ENCODE measurements at places on chromosomes 13 and 19.

GRCh38 chr19:49437231-49437630 is 4.1 kb downstream of the SLC17A7 start:
- DNase-seq: no peak

- DNase-seq: no peak
Observed at GRCh38 chr19:55208880-55209692, at the start of gene PTPRH. PTPRH (minus strand) TSS chr19:55209501; CDS start chr19:55209433, 68 bp downstream.

- DNase-seq: no peak
Observed at GRCh38 chr19:32876236-32876918, 6.8 kb upstream of the SLC7A9 start.

DNA sequence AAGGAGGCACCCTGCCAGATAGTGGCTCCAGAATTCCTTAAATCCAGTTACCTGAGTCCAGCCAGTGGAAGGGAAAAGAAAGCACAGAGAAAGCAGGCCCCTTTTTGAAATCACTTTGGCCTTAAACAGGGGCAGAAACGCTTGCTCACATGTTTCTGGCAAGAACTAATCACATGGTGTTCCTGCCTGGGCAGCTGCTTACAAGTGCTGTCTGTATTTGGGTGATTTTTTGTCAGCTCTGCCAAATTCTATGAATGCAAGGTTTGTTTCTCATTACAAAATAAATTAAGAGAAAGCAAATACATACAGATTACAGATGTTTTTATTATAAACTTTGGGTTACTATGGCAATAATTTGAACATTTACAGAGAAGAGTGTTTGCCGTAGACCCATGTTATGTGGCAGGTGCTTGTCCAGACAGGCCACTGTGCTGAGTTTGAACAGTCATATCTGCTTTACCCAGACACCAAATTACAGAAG is 1237.8 kb downstream of the SLITRK5 start:
- no peak for DNase-seq

DNA sequence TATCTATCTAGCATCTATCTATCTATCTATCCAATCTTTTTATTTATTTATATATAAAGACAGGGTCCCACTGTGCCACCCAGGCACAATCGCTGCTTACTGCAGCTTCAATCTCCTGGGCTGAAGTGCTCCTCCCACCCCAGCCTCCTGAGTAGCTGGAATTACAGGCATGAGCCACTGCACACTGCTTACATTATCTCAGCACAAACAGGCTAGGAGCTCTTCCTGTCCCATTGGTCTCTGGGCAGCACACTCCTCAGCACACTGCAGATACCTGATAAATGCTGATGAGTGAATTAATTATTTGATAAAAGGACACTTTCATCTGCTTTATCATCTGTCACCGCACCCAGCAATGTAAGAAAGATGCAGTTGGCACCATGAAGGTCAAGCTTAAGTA is 16.1 kb downstream of the ZNF562 start:
- no peak for DNase-seq

Measured in inflammatory macrophage treated with lipopolysaccharide for 1 hour (primary cell).